ENCODE measurements at places on chromosomes 16 and 17. TPM values are rescaled to one million over a fixed set of nuclear protein-coding genes. Genes with fewer than 3 reads are reported as not detected.

DNA sequence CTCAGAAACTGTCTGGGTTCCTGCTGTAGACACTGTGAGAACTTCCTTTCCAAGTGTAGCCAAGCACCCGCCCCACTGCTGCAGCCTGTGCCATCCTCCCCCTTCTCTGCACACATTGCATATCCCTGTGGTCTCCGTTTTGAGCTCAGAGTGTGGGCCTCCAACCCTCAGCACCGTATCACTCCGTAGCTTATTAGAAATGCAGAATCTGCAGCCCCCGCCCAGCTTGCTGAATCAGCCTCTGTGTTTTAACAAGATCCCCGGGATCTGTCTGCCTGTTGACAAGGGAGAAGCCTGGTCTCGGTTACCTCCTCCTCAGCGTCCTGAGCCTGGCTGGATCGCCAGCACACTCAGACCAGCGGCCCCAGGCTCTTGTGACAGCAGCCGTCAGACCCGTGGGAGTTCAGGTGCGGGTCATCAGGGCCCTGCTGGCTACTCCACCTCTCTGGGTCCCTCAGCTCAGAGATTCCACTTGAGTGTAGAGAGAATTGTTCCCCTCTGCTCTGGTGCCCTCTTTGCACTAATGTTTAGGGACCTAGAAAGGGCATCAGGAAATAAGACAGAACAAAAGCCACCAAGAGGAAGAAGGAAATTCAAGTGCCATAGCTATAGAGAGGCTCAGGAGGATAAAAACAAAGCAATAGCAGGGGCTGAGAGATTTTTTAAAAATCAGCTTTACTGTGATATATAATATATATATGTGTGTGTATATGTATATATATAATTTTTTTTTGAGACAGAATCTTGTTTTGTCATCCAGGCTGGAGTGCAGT lies 92.3 kb downstream of the PITPNC1 start:
- peak; percentile 39 for DNase-seq

DNA sequence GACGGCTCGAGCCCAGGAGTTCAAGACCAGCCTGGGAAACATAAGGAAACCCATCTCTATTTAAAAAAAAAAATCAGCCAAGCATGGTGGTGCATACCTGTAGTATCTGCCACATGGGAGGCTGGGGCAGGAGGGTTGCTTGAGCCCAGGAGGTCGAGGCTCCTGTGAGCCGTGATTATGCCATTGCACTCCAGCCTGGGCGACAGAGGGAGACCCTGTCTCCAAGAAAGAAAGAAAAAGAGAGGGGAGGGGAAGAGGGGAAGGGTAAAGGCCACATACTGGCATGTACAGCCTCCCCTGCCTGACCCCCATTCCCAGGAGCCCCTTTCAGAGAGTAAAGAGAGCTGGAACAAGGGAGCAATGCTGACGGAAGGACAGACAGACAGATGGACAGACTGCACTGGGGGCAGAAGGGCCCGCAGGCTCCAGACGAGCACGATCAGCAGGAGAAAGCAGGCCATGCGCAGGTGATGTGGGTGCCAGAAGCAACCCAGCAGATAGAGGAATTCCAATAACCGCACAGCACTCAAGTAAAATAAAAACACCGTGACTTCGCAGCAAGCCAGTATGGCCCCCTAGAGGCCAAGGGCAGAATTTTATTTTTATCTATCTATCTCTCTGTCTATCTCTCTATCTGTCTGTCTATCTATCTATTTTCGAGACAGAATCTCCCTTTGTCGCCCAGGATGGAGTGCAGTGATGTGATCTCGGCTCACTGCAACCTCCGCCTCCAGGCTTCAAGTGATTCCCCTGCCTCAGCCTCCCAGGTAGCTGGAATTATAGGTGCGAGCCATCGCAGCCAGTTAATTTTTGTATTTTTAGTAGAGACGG lies 27.1 kb upstream of the SNN start:
- no peak for DNase-seq

DNA sequence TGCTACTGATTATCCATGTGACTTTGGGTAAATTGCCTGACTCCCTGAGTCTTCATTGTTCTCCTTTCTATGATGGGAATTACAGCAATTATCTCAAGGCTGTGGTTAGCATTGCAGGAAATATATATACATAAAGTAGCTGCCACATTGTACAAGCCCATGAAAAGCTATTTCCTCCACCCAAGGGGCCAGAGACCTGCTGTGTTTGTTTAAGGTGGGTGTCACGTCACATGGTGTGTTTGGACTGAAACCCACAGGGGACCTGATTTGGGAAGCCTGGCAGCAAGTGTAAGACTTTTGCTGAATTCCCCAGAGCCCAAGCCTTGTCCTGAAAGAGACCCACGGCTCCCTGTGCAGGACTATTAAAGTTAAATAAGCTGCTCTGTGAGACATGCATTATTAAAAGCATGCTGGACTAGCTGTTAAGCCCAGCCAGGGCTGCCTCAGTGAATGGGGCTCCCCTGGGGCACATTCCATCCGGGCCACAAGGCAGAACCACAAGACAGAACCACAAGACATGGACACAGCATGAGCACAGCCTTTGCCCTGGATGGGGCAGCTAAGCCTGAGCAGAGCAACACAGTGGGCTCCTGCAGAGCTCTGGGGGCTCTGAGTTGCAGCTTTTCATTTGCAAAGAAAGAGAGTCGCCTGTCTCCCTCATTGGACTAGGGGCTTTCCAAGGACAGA lies 148.9 kb downstream of the SPACA3 start:
- DNase-seq, result no peak

- DNase-seq, result no peak
Measured at GRCh38 chr17:46995841-46996571, 17.0 kb upstream of the RPRML start.

DNA sequence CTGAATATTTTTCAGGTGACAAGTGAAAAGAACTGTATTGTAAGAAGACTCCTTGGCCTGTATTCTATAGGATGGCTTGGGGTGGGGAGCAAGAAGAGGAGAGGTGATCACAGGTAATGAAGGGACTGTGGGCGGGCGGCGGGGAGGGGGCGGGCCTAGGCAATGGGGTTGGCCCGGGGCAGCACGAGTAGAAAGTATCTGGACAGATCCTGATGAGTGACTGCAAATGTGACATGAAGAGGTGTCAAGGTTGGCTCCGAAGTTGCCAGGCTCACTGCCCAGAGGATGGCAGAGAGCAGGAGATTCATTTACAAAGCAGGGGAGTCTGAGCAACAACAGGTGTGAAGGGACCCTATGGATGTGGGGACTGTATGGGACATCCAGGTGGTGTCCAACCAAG lies 10.8 kb upstream of the G6PC1 start:
- DNase-seq, result peak; percentile 77

The MEIOB gene
- polyA plus RNA-seq, result not detected

The FOXC2 gene
- polyA plus RNA-seq, result 1.1 TPM

DNA sequence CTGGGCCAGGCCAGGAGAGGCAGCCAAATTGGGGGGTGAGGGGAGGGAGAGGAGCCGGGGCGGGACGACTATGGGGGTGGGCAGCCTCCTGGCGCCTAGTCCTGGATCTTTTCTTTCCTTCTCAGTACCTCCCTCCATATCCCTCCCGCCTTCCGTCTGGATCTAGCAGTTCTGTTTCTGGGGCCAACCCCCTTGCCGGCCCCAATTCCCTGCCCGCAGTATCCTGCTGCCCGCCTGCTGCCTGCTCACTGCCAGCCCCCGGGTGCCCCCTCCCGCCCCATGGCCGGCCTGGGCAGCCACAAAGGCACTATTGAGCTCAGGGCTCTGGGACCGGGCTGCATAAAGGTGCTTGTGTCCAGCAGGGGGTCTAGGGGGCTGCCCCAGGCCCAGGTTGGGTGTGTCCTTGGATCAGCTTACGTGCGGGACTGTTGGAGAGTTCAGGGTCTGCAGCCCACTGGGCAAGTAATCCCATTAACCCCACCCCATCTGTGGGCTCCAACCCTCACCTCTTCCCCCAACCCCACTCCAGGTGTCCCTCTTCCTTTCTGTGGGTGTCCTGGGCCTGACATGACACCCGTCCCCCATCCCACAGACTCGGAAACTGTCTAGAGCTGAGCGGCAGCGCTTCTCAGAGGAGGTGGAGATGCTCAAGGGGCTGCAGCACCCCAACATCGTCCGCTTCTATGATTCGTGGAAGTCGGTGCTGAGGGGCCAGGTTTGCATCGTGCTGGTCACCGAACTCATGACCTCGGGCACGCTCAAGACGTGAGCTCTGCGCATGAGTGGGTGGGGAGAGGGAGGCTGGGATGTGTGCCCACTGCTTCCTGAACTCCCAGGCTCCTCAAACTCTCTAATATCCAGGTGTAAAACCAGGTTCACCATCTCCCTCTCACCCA lies 2.0 kb downstream of the WNK4 start:
- DNase-seq, result no peak

- DNase-seq, result no peak
Measured at GRCh38 chr17:76065775-76066174, 6.5 kb downstream of the SRP68 start.

GRCh38 chr17:81402981-81403467 lies 7.8 kb downstream of the BAHCC1 start:
- no peak for DNase-seq

DNA sequence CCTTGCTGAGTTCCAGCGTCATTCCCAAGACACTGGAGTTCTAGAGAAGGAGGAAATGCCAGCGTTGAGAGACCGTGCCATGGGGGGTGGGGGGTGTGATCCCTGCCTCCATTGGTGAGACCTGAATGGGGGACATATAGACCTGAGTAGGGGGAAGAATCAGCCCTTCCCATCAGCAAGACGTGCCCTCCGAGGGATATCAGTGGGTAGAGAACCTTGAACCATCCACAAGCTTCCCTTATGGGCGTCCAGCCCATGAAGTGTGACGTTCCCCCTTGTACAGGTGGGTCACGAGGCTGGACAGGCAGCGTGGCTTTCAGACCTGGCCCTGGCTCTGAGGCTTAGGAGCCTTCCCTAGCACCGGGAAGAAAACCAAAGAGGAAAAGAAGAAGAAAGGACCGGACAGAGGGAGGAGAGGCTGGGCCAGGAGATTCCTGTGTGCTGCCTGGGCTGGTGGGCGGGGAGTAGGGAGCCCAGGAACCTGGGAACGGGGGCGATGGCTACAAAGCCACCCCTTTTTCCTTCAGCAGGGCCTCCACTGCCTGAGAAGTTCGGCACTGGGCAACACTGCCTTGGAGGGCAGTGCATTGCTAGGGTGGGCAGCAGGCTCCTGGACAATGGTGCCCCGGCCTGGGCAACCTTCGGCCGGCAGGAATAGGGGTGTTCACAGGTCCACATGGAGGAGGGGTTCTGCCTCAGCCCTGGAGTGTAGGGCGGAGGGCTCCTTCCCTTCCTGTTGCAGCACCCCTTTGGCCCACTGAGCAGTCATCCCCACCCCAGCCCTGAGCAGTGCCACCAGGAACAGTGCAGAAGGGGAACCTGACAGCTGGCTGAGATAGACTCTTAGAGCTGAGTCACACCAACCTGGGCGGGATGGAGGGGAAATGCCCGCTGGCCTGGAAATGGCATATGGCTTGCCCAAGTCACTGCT lies 7.2 kb downstream of the RAB11FIP4 start:
- DNase-seq, result no peak

DNA sequence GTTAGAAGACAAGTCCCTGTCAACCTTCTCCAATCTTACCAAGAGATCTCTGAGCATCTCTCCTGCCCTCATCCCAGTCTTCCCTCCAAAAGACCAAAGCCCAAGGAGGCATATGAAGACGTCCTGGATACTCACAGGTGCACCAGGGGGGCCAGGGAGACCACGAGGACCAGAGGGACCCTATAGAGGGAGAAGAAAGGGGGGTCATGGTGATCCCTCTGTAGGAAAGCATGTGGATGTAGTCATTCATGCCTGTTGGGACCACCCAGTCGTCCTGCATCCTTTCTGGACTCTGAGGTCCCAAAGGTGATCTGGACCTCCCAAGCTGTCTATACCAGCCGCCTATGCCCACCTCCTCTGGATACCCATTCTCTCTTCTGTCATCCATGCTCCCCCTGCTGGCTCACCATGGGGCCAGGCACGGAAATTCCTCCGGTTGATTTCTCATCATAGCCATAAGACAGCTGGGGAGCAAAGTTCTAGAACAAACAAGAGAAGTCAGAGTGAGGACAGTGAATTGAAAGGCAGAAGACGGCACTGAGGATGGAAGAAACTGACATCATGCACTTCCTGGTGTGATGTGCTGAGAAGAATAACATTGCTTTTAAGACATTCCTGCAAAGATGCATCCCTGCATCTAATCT lies 3.3 kb downstream of the COL1A1 start:
- peak; percentile 80 for DNase-seq

GRCh38 chr17:56824503-56824902 lies 9.2 kb downstream of the C17orf67 start:
- no peak for DNase-seq

DNA sequence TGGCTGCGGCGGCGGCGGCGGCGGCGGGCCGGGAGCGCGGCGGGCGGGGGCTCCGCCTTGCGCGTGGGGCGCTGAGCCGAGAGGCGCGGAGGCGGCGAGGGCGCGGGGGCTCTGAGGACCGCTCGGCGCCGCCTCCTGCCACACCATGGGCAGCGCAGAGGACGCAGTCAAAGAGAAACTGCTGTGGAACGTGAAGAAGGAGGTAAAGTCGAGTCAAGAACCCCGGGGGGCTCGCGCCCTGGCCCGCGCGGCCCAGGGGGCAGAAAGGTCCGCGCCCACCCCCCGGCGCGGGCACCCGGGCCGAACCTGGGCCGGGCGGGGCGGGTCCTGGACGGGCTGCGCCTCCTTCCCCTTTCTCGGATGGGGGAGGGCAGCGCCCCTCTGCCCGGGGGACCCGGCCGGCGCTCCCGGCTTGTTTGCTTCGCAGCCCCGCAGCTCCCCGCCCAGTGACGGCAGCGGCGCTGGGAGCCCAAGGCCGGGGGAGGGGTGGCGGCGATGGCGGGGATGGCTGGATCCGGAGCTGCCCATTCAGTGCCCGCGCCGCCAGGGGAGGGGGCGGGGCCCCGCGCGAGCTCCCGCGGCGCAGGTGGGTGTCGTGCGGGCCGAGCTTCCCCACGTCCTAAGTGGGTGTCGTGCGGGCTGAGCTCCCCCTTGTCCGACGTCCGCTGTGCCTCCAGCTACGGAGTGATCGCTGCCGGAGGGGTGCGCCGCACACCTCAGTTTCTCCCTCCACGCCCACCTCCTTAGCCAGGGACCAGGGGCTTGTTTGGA lies 428 bp downstream of the SGSM2 start:
- DNase-seq, result peak; percentile 67

- peak; percentile 85 for DNase-seq
Measured at GRCh38 chr17:73291260-73291801, 20.5 kb downstream of the CDC42EP4 start.

The ARHGAP44 gene
- polyA plus RNA-seq, result 6.7 TPM

- DNase-seq, result peak; percentile 70
Measured at GRCh38 chr17:39239640-39240314, 14.0 kb upstream of the STAC2 start.

The KRTAP1-1 gene
- polyA plus RNA-seq, result not detected

DNA sequence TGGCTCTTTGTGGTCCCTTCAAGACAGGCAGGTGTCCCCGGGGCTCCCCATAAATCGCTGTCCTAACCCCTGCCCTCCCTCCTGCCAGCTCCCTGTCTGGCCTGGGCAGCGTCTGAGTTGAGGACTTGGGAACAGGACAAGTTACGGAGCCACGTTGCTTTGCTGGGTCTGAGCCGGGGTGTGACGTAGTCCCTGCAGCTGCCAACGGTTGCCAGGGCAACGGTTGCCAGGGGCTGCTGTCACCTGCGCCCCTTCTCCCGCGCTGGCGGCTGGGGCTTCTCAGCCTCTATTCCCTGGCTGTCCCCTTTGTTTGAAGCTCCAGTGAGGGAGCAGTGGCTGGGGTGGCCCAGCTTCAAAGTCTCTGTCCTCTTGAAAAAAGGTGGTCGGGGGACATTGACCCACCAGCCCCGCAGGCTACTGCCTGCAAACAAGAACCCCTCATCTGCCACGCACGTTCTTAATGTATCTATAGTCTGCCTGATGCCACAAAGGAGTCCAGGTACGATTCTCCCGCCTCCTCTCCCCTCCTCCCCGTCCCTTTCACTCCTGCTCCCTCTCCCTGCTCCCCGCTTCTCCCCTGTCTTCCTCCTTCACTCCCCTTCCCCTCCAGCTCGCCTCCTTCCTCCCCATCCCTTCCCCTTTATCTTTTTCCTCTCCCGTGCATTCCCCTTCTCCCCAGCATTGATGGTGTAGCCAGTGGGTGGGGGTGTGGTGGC lies 10.9 kb downstream of the ADGRG1 start:
- peak; percentile 78 for DNase-seq
